ENCODE measurements at places on chromosomes 6 and 20. TPM values are rescaled to one million over a fixed set of nuclear protein-coding genes. Genes with fewer than 3 reads are reported as not detected.

- no peak for DNase-seq
These were observed 44.6 kb upstream of the SH3BGRL2 start for GRCh38 chr6:79586548-79586947.

DNA sequence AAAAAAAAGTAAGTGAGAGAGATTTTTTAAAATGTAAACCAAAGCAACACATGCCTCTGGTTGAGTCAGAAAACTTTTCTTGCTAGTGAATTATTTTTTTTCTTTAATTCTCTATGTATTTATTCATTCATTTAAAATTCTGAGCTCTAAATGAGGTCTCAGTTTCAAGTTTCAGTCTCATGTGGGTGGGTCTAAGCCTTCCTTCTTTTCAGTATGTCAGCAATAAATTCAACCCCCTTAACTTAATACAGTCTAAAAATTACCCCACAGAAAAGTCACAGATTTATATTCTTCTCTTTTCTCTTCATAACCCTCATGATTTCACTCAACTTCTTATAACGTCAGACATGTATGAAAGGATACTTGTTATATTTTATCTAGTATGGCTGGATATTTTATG lies 663.3 kb upstream of the PTCHD4 start:
- DNase-seq: no peak

ZNF391 gene
- polyA plus RNA-seq: 1.5 TPM

GRCh38 chr6:151323791-151324487 lies 67.4 kb downstream of the ZBTB2 start:
- peak; percentile 94 for DNase-seq

DNA sequence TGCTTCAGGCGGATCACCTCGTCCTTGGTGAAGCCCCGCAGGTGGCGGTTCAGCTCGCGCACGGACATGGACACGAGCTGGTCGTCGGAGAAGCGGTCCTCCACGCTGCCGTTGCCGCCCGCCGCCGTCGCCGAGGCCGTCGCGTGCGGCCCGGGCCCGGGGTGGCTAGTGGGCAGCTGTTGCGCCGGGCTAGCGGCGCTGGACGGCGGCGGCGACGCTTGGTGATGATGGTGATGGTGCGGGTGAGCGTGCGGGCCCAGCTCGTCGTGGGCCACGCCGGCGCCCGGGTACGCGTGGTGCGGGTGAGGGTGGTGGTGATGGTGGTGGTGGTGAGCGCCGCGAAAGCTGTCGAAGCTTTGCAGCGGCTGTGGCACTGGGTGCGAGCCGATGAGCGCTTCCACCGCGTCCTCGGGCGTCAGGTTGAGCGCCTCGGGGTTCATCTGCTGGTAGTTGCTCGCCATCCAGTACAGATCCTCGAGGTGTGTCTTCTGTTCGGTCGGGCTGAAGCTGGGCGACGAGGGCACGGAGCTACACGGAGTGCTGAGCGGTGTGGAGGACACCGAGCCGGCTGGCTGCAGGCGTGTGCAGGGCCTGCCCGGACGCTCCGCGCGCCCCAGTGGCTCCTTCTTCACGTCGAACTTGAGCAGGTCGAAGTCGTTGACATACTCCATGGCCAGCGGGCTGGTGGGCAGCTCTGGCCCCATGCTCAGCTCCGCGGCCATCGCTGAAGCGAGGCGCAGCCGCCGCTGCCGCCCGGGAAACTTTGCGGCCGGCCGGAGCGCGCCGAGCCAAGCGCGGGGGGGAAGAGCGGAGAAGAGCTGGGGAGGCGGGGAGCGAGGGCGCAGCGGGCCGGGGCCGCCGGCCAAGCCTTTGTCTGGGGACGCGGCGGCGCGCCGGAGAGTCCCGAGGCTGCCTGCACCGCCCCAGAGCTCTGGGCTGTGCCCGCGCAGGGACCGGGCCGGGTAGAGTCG lies 622 bp downstream of the MAFB start:
- DNase-seq: no peak

CD83 gene
- 15.4 TPM for polyA plus RNA-seq

PRDM13 gene
- not detected for polyA plus RNA-seq

- no peak for DNase-seq
These were observed 33.0 kb upstream of the LRRN4 start for GRCh38 chr20:6086868-6087267.

- peak; percentile 50 for DNase-seq
These were observed 394.5 kb downstream of the PTPRT start for GRCh38 chr20:42795111-42795695.

DNA sequence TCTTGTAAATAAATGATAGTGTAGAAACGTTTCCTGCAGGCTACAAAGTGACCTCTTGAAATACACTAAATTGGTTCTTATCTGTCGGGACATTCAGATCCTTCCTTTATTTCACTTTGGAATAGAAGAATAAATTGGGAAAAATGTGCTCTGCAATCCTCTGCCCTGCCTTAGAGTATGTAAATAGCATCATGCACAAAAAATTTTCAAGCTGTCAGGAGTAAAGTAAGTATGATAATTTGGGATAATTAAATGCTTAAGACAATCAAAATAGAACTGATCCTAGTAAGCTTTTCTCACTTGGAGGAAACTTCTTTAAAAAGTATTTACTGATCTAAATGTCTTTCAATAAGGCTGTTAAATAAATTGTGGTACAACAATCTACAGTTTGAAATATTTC lies 3.1 kb upstream of the TPBG start:
- no peak for DNase-seq

DNA sequence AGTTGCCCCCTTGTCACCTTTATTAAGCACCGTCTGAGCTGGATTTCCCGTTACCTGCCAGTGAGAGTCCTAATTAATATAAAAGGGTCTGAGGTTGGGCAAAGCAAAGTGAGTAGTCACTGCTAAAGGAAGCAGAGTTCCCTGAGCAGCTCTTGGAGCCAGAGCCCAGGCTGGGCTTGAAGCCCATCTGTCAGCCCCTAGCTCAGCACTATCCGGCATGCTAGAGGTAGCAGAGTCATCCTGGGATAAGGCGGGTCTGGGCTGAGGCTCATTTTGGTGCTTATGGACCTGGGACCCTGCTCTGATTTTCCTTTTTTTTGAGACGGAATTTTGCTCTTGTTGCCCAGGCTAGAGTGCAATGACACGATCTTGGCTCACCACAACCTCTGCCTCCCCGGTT lies 46.2 kb downstream of the ADNP start:
- DNase-seq: no peak

MAP7 gene
- 16.0 TPM for polyA plus RNA-seq

DNA sequence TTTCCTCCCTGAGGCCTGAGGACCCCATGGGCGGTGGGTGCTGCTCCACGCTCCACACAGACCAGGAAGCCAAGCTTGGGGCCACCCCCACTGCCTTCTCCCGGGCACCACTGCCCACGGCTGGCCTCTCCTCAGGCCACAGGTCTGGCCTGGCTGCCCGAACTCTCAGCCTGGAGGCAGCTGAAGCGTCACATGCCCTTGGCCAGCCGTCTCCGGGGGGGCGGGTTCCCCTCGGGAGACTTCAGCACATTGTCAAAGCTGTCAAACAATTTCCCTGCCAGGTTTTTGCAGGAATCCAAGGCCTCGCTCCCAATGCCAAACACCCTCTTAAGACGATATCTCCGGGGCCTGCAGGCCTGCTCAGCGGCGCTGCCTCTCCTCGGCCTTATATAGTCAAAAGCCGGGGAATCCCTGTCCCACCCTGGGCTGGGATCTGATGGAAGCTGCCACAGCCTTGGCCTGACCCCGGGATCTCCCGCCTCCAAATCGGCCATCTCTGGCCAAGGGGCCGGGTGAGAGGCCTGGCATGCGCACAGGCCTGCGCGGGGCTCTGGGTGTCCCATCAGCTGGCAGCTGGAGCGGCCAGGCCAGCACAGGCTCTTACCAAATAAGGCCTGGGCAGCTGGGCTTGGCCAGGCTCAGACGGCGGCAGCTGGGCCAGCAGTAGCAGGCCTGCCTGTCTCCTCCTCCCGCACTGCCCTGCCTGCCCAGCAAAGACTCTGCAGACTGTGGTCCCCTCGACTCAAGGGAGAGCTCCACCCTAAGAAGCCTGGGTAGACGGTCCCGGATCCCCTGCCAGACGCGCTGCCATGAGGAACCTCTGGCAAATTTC lies 49.7 kb downstream of the RBM38 start:
- DNase-seq: peak; percentile 54

MDC1 gene
- polyA plus RNA-seq: 9.5 TPM

GABRR1 gene
- not detected for polyA plus RNA-seq

CD24 gene
- polyA plus RNA-seq: 980 TPM

- DNase-seq: no peak
These were observed 722.6 kb upstream of the NRSN1 start for GRCh38 chr6:23403460-23403859.

PNLDC1 gene
- 0.34 TPM for polyA plus RNA-seq

DNA sequence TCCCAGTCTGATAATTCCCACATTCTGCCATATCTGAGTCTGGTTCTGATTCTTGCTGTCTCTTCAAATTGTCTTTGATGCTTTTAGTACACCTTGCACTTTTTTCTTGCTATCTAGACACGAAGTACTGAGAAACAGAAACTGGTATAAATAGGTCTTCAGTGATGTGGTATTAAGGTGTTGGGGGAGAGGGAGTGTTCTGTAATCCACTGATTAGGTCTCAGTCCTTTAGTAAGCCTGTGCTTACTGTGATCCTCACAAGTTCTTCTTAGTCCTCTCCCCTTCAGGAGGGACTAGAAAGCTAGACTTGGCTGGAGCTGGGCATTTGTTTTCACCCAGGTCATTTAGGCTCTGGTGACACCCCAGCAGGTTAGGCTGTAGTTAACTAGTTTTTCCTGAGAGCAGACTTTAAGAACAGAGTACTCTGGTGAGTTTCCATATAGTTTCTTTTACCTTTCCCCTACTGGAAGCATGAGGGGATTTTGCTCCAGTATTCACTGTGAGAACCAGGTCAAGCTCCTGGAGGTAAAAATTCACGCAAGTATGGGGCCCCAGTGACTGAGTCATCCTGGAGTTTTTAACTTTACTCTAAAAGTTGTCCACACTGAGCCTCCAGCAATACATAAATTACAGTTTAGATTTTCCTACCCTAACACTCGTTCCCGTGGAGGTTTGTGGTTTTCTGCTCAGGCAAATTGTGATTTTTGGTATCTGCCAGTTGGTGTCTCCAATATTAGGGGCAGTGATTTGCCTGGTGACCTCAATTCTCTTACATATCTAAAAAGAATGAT lies 154.6 kb downstream of the CDKAL1 start:
- DNase-seq: no peak

GRCh38 chr6:157200117-157200516 lies 123.2 kb downstream of the TMEM242 start:
- no peak for DNase-seq

DNA sequence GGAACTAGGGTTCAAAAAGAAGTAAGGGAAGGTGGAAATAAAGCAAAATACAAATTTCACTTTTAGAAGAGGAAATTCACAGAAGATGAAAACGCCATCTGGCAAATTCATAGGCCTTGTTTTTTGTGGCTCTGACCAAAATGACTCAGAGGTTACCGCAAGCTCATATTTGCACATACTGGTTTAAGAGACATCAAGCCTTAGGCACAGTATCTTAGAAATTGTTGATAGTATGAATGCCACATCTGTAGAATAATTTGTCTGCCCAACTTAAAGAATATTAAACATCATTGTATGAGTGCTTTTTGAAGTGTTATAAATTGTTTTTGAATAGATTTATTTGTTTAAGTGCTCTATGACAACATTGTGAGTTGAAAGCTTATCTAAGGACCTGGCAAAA lies 10.6 kb downstream of the TAAR1 start:
- DNase-seq: no peak

GRCh38 chr6:39425346-39426072 lies 103.0 kb upstream of the KCNK16 start:
- DNase-seq: no peak

NRSN1 gene
- not detected for polyA plus RNA-seq

GRCh38 chr20:35297155-35297554 lies 4.9 kb upstream of the FAM83C start:
- no peak for DNase-seq

DEFB124 gene
- polyA plus RNA-seq: not detected

GRCh38 chr6:87921034-87921433 lies 126.6 kb upstream of the SPACA1 start:
- no peak for DNase-seq

DNA sequence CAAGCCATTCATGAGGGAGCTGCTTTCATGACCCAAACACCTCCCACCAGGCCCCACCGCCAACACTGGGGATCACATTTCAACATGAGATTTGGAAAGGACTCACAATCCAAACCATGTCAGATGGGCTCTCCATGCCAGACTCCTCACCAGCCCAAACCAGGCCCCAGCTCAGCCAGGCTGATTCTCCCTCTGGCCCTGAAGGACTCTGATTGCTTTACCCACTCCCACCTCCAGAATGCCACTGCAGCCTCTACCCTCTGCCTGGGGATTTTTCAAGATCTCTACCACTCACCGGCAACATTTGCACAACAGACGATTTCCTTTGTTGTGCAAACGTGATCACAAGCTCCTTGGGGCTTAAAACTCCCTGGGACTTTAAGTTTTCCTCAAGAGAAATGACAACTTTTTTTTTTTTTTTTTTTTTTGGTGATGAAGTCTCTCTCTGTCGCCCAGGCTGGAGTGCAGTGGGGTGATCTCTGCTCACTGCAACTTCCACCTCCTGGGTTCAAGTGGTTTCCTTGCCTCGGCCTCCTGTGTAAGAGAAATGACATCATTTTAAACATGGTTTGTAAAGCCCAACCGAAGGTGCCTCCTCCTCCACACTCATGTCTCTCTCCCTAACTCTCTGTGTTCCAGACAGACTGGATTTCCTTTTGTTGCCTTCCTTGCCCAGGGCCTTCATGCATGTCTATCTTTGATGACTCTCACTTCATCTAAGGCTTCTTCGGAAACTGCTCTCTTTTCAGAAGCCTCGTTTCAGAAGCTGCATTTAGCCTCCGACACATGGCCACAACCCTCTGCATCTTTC lies 147.0 kb downstream of the CDH26 start:
- DNase-seq: no peak

DNA sequence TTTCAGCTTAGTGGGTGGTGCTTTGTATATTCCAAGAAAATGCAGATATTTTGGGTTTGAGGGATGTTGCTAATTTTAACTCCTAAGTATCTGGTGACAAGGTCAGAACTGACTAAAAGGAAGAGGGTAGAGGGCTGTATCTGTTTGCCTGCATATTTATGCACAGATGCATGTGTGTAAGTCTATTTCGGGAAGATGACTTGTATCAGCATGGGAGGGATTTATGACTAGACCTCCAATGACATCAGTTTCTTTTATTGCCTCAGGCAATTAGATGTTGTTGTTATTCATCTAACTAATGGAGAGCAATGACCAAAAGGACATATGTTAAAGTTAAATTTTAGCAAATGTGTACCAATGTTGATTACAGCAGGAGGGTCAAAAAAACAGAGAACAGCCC lies 734.3 kb downstream of the QKI start:
- DNase-seq: no peak

GRCh38 chr20:12722091-12722490 lies 286.7 kb upstream of the SPTLC3 start:
- peak; percentile 73 for DNase-seq

TRIM27 gene
- polyA plus RNA-seq: 33.9 TPM

- DNase-seq: peak; percentile 75
These were observed 94.5 kb upstream of the PTPN1 start for GRCh38 chr20:50415516-50416268.

Measured in kidney (tissue), 22 donors.